B cell (primary cell): ENCODE measurements at places on chromosomes 2 and 18. TPM values are rescaled to one million over a fixed set of nuclear protein-coding genes. Genes with fewer than 3 reads are reported as not detected.

GRCh38 chr2:179247318-179248023 lies 17.2 kb downstream of the SESTD1 start:
- H3K4me3 ChIP-seq, result peak overlapping the region; percentile 62
- no peaks in the 10 kb centered on the region for H3K27me3 ChIP-seq
- H3K27ac ChIP-seq, result peak overlapping the region; percentile 86
- H3K4me1 ChIP-seq, result peaks cover 71% of the 10 kb centered on the region
- no peaks in the 10 kb centered on the region for H3K36me3 ChIP-seq

DNA sequence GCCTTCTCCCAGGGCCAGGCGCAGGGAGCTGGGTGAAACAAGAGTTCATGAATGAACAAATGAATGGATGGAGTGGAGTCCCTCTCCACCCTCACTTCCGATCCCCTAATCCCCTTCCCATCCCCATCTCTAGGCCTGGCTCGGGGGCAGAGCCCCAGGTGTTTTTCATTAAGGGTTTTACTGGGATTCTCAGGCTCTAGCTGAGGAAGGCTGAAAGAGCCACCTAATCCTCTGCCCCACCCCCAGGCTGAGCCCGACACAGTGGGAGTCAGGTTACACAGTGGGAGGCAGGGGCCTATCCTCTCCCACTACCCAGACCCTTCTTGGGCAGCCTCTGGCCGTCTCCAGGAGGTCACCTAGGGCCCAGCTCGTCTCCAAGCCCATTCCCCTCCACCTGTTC lies 36.1 kb downstream of the SDC1 start:
- no peak for DNase-seq
- H3K27ac ChIP-seq, result no peak overlapping the region
- no peak overlapping the region for H3K4me3 ChIP-seq
- no peaks in the 10 kb centered on the region for H3K4me1 ChIP-seq
- H3K27me3 ChIP-seq, result no peaks in the 10 kb centered on the region
- no peaks in the 10 kb centered on the region for H3K36me3 ChIP-seq

DNA sequence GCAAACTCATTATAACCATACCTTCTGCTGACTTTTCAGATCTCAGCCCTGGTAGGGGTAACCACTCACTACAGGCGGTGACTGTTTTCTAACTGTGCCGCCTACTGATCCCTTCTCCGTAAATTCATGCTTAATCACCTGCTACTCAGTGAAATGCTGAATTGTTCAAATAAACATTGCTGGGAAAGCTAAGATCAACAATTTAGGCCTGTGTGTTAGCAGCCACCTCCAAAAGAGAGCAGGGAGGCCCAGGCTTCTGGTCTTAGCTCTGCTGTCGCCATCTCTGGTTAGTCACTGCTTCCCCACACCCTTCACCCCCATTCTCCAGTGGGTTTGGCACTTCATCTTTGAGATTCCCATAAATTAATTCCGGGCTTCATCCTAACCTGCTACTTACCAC lies 21.8 kb upstream of the NT5C1B start:
- H3K4me3 ChIP-seq, result no peak overlapping the region

GRCh38 chr2:197628043-197628500 lies 47.3 kb downstream of the RFTN2 start:
- no peak for DNase-seq
- H3K36me3 ChIP-seq, result no peaks in the 10 kb centered on the region
- H3K27me3 ChIP-seq, result no peaks in the 10 kb centered on the region
- H3K4me3 ChIP-seq, result no peak overlapping the region

- H3K27me3 ChIP-seq, result no peaks in the 10 kb centered on the region
- no peaks in the 10 kb centered on the region for H3K4me1 ChIP-seq
- H3K27ac ChIP-seq, result no peak overlapping the region
These were observed 266.9 kb downstream of the DYSF start for GRCh38 chr2:71720283-71720560.

DNA sequence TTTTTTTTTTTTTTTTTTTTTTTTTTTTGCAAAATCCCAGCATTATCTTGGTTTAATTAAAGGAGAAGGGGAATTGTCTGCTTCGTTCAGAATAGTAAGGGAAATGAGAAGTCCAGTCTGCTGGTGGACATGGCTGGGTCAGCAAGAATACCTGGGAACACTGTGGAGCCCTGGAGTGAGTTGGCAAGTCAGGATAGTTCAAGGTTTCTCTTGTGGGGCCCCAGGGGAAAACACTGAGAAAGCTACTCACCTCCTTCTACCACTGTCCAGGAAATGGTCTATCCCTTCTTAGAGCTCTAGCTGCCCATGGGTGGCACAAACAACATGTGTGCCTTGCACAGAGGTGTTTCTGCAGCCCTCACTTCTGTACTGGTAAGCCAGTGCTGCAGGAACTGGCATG lies 169.1 kb upstream of the SIX2 start:
- no peaks in the 10 kb centered on the region for H3K36me3 ChIP-seq
- DNase-seq, result no peak
- H3K27ac ChIP-seq, result no peak overlapping the region
- H3K4me3 ChIP-seq, result no peak overlapping the region
- no peaks in the 10 kb centered on the region for H3K27me3 ChIP-seq

DNA sequence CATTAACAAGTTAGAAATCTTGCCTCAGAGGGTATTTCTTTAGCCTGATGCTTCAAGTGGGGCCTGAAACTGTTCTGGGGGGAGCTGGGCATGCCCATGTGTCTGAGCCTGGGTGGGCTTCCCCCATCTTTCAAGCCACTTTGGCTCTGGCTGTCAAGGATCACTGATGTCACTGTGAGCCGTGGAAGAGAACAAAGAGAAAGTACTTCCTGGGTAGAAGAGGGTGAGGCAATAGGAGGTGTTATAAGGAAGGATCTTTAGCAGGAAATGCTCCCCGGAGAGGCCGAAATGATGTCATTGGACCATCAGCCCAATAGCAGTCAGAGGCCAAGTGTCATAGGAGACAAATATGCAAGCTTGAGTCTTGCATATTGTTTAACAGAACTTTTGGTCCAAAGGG lies 228.4 kb upstream of the MEX3C start:
- H3K4me3 ChIP-seq, result no peak overlapping the region
- no peaks in the 10 kb centered on the region for H3K27me3 ChIP-seq
- no peaks in the 10 kb centered on the region for H3K4me1 ChIP-seq
- H3K36me3 ChIP-seq, result no peaks in the 10 kb centered on the region

- no peaks in the 10 kb centered on the region for H3K27me3 ChIP-seq
- H3K4me3 ChIP-seq, result no peak overlapping the region
- no peak for DNase-seq
- H3K27ac ChIP-seq, result no peak overlapping the region
These were observed 624.4 kb downstream of the NYAP2 start for GRCh38 chr2:226023946-226024345.

- H3K4me3 ChIP-seq, result no peak overlapping the region
- H3K4me1 ChIP-seq, result peaks cover 14% of the 10 kb centered on the region
- H3K27ac ChIP-seq, result no peak overlapping the region
- H3K36me3 ChIP-seq, result no peaks in the 10 kb centered on the region
- H3K27me3 ChIP-seq, result no peaks in the 10 kb centered on the region
- no peak for DNase-seq
These were observed 4.9 kb upstream of the ST3GAL5 start for GRCh38 chr2:85893428-85894258.

Gene CROCC2
- polyA plus RNA-seq, result not detected in 2 replicates

GRCh38 chr18:76821356-76821874 lies 942 bp upstream of the ZNF236 start:
- H3K4me3 ChIP-seq, result peak overlapping the region; percentile 94
- H3K36me3 ChIP-seq, result no peaks in the 10 kb centered on the region
- peaks cover 14% of the 10 kb centered on the region for H3K4me1 ChIP-seq
- DNase-seq, result no peak

Gene SP140
- 71.1 and 78.7 TPM in 2 replicates for polyA plus RNA-seq

Gene GAL3ST2
- polyA plus RNA-seq, result 0.10 and 0.30 TPM in 2 replicates

- no peak for DNase-seq
- H3K27me3 ChIP-seq, result no peaks in the 10 kb centered on the region
- H3K36me3 ChIP-seq, result no peaks in the 10 kb centered on the region
- no peaks in the 10 kb centered on the region for H3K4me1 ChIP-seq
- no peak overlapping the region for H3K4me3 ChIP-seq
- H3K27ac ChIP-seq, result no peak overlapping the region
These were observed 89.6 kb downstream of the TCF7L1 start for GRCh38 chr2:85222792-85223191.

Gene NTSR2
- polyA plus RNA-seq, result not detected in 2 replicates

Gene IL1RL2
- not detected in 2 replicates for polyA plus RNA-seq

- H3K27me3 ChIP-seq, result peaks cover 3% of the 10 kb centered on the region
- no peaks in the 10 kb centered on the region for H3K36me3 ChIP-seq
- no peaks in the 10 kb centered on the region for H3K4me1 ChIP-seq
- H3K27ac ChIP-seq, result no peak overlapping the region
- no peak for DNase-seq
- H3K4me3 ChIP-seq, result no peak overlapping the region
These were observed 70.4 kb upstream of the TMEM17 start for GRCh38 chr2:62576276-62576939.

Gene FSHR
- not detected in 2 replicates for polyA plus RNA-seq

Gene ARMC9
- 0.27 and 0.40 TPM in 2 replicates for polyA plus RNA-seq

GRCh38 chr2:201858281-201859184 lies 52.2 kb downstream of the CDK15 start:
- H3K27ac ChIP-seq, result no peak overlapping the region
- peaks cover 3% of the 10 kb centered on the region for H3K4me1 ChIP-seq
- peaks cover 34% of the 10 kb centered on the region for H3K27me3 ChIP-seq
- DNase-seq, result no peak
- H3K36me3 ChIP-seq, result no peaks in the 10 kb centered on the region
- no peak overlapping the region for H3K4me3 ChIP-seq

DNA sequence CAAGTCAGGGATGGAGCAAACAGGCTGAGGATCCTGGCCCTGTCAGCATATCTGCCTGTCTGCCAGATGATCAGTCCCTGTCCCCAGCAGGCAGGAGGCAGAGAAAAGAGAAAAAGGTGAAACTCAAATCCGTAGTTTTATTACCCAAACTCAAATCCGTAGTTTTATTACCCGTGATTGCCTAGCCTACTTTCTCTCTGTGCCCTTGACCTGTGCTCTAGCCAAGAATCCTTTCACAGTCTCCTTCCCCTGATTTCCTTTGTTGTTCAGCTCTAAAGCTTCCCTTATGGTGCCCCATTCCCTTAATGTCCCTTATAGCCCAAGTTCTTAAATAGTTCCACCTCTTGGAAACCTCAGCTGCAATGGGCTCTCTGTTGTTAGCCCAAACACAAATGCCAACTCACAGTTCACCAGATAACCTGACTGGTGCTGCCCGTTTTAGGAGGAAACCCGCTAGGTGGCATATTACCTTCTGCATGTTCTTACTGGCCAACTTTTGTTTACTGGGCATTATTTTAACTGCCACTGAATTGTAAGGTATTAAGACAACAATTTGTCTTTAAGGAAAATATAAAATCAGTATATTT lies 125.7 kb upstream of the FZD5 start:
- H3K4me1 ChIP-seq, result no peaks in the 10 kb centered on the region
- H3K36me3 ChIP-seq, result no peaks in the 10 kb centered on the region
- no peak for DNase-seq

- no peaks in the 10 kb centered on the region for H3K27me3 ChIP-seq
- no peak for DNase-seq
- no peak overlapping the region for H3K4me3 ChIP-seq
- H3K27ac ChIP-seq, result no peak overlapping the region
- no peaks in the 10 kb centered on the region for H3K36me3 ChIP-seq
These were observed 13.1 kb downstream of the KCNIP3 start for GRCh38 chr2:95310216-95310615.

GRCh38 chr2:207061181-207061580 lies 104.6 kb downstream of the KLF7 start:
- H3K4me1 ChIP-seq, result no peaks in the 10 kb centered on the region
- H3K36me3 ChIP-seq, result no peaks in the 10 kb centered on the region
- H3K27ac ChIP-seq, result no peak overlapping the region
- H3K27me3 ChIP-seq, result no peaks in the 10 kb centered on the region
- DNase-seq, result no peak
- no peak overlapping the region for H3K4me3 ChIP-seq

Gene MOCOS
- polyA plus RNA-seq, result 0.01 TPM in 1 of 2 replicates, not detected in the other

DNA sequence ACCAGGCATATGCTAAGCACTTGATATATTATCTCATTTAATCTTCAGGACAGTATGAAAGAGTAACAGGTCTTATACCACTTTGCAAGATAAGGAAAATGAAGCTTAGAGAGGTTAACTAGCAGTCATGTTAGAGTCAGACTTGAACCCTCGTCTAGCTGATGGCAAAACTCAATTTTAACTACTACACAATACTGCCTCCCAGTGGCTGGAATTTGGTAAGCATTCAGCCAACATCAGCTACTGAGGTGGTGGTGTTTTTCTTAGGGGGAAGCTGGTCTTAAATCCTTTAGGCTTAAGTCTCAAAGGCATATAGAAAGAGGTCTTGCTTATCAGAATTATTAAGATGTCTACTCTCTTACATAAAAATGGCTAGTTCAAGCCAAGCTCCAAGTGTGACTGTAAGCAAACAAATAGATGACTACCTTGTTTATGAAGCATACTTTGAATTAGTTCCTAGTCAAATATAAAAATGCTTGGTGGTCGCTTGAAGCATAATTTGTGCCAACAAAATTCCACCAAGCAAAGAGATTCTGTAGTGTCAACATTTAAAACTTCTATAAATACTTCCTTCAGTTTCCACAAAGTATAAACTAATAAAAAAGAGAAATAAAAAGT lies 325.4 kb upstream of the FIGN start:
- H3K27me3 ChIP-seq, result no peaks in the 10 kb centered on the region
- peak; percentile 18 for DNase-seq
- H3K4me1 ChIP-seq, result no peaks in the 10 kb centered on the region

DNA sequence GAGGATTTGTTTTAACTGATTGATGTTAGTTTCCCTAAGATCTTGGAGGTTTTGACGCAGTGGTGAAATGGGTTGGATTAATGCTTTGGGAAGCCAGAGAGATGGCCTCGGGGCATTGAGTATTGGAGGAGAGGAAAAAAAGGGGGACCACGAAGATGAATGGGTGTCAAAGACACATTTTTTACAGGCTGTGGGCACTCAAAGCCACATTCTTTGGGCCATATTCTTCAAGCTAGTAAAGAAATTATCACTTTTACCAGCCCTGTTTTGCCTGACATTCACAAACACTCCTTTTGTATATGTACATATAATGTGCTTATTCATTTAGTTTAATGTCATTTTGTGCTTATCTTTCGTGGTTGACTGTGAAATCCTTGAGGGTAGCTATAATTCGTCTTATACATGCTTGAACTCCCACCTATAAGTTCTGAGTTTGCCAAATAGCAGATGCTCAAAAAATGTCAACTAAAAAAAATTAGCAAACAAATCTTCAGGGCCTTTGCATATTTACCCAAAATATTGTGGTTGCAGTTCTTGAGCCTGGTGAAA lies 146.3 kb downstream of the ARL6IP6 start:
- no peak overlapping the region for H3K27ac ChIP-seq
- DNase-seq, result no peak
- H3K27me3 ChIP-seq, result no peaks in the 10 kb centered on the region
- H3K4me3 ChIP-seq, result no peak overlapping the region
- H3K36me3 ChIP-seq, result no peaks in the 10 kb centered on the region

- no peaks in the 10 kb centered on the region for H3K36me3 ChIP-seq
- H3K4me3 ChIP-seq, result no peak overlapping the region
- H3K27ac ChIP-seq, result no peak overlapping the region
- DNase-seq, result no peak
- no peaks in the 10 kb centered on the region for H3K27me3 ChIP-seq
- no peaks in the 10 kb centered on the region for H3K4me1 ChIP-seq
These were observed 223.1 kb upstream of the SP5 start for GRCh38 chr2:170492010-170492409.

- H3K36me3 ChIP-seq, result no peaks in the 10 kb centered on the region
- no peaks in the 10 kb centered on the region for H3K27me3 ChIP-seq
- H3K4me1 ChIP-seq, result no peaks in the 10 kb centered on the region
- no peak for DNase-seq
These were observed 8.3 kb downstream of the GALNT5 start for GRCh38 chr2:157265825-157266224.
